ENCODE measurements at places on chromosomes 6 and 20. TPM values are rescaled to one million over a fixed set of nuclear protein-coding genes. Genes with fewer than 3 reads are reported as not detected.

OPN5 gene
- not detected for total RNA-seq

GRCh38 chr20:50572938-50573777 lies 63.0 kb downstream of the PTPN1 start:
- peak; percentile 87 for DNase-seq

DNA sequence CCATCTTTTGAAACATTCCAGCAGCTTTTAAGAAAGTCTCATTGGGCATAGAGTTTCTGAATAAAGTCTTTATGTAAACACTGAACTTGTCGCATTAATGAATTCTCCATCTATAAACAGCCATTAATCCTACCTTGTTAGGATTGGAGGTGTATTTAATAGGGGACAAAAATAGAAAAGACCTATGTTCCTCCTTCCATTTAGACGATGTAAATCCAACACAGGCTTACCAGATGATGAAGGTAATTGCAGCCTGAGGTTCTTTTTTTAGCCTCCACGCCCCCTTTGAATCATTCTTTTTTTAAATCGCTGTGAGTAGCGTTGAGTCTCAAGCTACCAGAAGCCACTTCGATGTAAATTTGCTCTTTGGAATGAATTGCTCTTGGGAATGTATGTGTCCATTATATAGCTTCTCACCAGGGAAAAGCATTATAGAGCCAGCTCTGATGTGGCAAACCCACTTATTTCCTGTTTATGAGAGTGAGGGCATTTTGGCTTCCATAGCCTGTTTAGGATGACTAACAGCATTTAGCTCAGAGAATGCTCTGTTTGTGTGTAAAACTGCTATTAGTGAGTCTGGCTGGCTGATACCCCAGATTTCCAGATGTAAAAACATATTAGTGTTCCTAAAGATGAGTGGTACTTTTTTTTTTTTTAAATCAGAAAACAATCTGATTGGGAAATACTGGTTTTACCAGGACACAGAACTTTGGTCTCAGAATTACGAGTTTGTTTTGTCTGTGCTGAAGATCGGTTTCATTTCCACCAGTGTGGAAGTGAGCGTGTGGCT lies 74.9 kb upstream of the CLDN20 start:
- DNase-seq, result peak; percentile 88

DNA sequence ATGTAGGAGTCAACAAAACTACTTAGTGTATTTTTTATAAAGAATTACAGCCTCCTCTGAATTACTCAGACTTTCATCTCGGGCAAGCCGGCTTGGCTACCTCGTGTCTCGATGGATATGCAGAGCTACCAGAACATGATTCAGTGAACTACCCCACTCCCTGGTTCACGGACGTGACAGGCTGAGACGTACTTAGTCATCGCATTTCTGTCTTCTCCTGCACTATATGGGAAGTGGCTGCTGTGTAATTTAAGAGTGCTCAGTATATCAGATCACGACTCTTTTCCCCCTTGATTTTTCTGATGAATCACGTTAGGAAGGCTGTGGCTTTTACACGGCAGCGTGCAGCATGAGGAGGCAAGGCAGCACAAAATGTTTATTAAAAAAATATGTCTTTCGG lies 302.7 kb upstream of the ZFP64 start:
- peak; percentile 93 for DNase-seq

GRCh38 chr6:22468256-22468965 lies 101.0 kb upstream of the HDGFL1 start:
- DNase-seq, result no peak

DNA sequence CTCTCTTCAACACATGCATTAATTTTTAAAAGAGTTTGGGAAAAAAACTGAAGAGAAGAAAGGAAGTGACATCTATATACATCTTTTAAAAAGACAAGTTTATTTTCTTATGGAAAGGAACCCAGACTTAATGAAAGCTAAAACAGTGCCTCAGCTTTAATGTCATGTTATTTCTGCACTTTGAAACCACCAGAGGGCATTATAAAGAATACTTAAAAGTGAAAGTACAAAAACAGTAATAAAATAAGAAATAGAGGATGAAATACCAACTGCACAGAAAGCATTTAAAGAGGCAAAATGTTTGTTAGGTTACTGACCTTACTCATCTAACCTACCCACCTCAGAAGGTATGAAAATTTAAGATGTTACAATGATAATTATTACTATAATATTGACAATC lies 98.8 kb downstream of the HUS1B start:
- DNase-seq, result no peak

DNA sequence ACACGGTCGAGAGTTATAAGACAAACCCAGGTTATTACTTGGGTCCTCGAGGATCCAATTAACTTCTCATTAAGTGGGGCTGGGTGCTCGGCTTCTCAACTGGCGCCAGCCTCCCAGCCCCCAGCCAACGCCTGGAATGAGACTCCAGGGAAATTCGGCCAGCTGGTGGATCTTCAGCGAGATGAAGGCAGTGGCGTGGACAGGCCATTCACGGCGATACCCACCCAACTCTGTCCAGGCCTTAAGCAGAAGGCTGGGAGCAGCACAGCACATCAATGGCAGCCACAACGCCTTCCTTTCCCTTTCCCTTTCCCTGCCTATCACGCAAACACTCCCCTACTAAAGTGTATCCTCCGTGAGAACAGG lies 868 bp downstream of the METTL24 start:
- DNase-seq, result no peak

All from A172 (cell line).